ENCODE measurements at places on chromosomes 16 and 17. TPM values are rescaled to one million over a fixed set of nuclear protein-coding genes. Genes with fewer than 3 reads are reported as not detected.

GRCh38 chr17:65198653-65199382 is 61.6 kb downstream of the RGS9 start:
- no peak for DNase-seq

- no peak for DNase-seq
These were observed 28.2 kb downstream of the ITGAE start for GRCh38 chr17:3772764-3773163.

GRCh38 chr16:86872131-86872530 is 293.8 kb downstream of the FOXL1 start:
- no peak for DNase-seq

- DNase-seq = no peak
These were observed 7.3 kb upstream of the IL34 start for GRCh38 chr16:70638814-70639792.

GRCh38 chr17:57313097-57313835 is 56.9 kb downstream of the MSI2 start:
- no peak for DNase-seq

- DNase-seq = no peak
These were observed 11.0 kb downstream of the CYB561 start for GRCh38 chr17:63434951-63435571.

DNA sequence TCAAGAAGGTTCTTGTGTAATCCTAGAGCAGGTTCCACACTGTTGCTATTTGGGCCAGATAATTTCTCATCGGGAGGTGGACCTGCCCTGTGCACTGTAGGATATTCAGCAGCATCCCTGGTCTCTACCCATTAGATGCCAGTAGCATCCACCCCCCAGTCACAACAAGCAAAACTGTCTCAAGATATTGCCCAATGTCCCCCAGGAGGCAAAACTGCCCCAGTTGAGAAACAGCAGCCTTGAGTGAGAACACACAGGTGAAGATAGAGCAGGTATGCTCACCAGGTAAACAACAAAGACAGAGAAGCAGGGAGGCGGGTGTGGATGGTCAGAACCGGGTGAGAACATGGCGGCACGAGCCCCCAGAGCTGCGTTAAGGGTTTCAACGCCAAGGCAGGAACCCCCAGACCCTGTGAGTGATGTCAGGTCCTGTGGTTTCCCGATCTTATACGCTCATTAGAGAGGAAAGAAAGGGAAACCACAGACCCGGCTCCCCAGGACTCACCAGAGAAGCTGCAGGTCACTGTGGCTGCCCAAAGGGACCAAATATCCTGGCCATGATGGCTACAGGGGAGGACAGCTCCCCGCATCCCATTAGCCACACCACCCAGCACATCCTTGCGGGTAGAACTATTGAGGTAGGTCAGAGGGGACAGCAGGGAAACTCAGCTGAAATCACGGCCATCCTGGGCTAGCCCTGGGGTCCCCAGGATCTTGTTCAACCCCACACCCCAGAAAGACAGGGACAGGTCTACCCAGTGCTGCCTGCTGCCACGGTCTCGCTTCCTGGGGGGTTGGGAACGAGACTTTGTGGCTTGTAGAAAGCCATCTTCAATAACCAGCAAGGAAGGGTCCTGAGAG is 21.2 kb downstream of the CDC42EP4 start:
- DNase-seq = no peak

DNA sequence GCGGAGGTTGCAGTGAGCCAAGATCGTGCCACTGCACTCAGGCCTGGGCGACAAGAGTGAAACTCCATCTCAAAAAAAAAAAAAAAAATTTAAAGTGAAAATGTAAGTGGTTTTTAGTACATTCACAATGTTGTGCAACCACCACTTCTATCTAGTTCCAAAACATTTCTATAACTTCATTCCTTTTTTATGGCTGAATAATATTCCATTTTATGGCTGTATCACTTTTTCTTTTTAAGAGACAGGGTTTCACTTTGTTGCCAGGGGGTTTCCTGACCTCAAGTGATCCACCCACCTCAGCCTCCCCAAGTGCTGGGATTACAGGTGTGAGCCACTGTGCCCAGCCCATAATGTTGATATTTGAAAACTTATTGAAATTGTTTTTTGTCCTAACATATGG is 11.7 kb upstream of the CMTM3 start:
- DNase-seq = no peak

DNA sequence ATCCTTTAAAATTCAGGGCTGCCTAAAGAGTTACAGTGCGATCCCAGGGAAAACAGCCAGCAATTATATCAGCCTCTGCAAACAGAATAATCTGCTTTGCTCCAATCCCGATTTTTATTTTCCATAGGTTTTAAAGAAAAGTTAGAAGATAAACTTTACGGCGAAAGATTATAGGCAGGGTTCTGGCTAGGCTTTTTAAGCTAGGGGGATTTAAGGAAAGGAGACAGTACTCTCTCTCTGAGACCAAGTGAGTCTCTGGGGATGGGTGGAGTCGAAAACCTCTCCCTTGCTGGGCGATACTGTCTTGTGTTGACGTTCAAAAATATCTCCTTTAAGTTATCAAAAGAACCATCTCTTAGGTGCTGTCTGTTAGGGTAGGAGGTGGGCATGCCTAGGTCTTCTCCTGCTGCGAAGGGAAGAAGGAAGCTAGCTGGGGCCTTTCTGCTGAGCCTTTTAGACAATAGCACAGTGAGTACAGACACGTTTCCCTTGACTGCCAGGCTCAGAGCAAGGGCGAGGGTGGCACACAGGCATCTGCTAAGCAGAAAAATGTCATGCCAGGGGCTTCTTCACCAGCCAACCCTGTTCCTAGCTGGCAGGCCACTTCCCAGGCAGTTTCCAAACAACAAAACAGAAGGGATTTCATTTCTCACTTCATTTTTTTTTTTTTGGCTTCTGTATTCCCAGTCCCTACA is 167.9 kb upstream of the MAF start:
- no peak for DNase-seq

Gene TP53TG3
- total RNA-seq = not detected

Gene LYRM9
- 0.91 TPM for total RNA-seq

Gene ZFPM1
- total RNA-seq = 15.9 TPM

Gene KRTAP4-9
- not detected for total RNA-seq

Gene CES4A
- total RNA-seq = 10.7 TPM

Gene TRIM72
- total RNA-seq = not detected

Gene C16orf96
- not detected for total RNA-seq
